ENCODE measurements at places on chromosomes 7 and 10. TPM values are rescaled to one million over a fixed set of nuclear protein-coding genes. Genes with fewer than 3 reads are reported as not detected.

DNA sequence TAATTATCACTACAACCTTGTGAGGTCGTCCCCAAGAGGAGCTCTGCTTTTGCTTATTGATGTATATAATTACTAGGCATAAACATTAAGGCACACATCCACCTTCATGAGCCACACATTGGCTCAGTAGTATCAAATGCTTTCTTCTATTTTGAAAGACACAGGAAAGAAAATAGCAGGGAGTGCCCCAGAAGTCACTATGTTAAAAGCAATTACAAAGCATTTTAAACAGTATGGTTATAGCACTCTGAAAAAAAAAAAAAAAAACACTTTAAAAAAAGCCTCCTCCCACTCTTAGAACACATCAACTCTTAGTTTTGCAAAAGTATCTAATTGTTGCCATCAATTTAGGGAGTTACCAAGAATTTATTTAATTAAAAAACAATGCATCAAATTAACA is 474.2 kb downstream of the PARD3 start:
- no peak for DNase-seq

GRCh38 chr10:78875932-78876331 is 192.8 kb upstream of the ZMIZ1 start:
- no peak for DNase-seq

DNA sequence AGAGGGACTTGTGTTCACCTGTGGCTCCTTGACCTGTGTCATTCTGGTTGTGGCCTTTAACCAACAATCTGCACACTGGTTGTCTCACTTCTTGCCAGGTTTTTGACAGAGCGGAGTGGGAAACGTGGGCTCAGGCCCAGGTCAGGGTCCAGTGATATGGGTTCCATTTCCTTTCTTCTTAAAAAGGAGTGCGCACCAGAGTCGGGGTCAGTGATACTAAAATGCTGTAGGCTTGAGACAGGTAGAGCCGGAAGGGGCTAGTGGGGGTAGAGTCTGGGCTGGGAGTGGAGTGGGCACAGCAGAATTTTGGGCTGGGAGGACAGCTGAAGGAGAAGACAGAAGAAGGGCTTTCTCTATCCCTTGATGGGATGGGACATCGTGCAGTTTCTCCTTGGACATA is 61.2 kb downstream of the SH2D4B start:
- no peak for DNase-seq

- peak; percentile 27 for DNase-seq
These were observed 9.2 kb upstream of the ATXN7L1 start for GRCh38 chr7:105885387-105886111.

DNA sequence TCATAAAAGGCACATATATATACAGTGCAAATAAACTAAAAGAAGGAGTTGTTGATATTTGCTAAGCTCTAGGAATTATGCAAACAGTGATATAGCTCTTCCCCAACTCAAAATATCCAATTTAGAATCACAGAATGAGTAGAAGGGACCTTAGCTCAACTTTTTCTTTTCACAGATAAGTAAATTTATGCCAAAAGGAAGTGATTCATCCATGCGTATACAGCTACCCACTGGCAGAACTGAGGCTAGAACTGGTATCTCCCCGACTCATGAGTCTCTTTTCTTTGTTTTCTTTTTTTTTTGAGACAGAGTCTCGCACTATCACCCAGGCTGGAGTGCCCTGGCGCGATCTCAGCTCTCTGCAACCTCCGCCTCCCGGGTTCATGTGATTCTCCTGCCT is 54.2 kb upstream of the SVIL start:
- DNase-seq: peak; percentile 20

The BAMBI gene
- total RNA-seq: 51.3 TPM

GRCh38 chr7:48274662-48275061 is 103.4 kb downstream of the ABCA13 start:
- no peak for DNase-seq

The EVX1 gene
- not detected for total RNA-seq

GRCh38 chr10:22247636-22248035 is 29.8 kb upstream of the EBLN1 start:
- DNase-seq: no peak

The OPN4 gene
- total RNA-seq: 0.02 TPM

DNA sequence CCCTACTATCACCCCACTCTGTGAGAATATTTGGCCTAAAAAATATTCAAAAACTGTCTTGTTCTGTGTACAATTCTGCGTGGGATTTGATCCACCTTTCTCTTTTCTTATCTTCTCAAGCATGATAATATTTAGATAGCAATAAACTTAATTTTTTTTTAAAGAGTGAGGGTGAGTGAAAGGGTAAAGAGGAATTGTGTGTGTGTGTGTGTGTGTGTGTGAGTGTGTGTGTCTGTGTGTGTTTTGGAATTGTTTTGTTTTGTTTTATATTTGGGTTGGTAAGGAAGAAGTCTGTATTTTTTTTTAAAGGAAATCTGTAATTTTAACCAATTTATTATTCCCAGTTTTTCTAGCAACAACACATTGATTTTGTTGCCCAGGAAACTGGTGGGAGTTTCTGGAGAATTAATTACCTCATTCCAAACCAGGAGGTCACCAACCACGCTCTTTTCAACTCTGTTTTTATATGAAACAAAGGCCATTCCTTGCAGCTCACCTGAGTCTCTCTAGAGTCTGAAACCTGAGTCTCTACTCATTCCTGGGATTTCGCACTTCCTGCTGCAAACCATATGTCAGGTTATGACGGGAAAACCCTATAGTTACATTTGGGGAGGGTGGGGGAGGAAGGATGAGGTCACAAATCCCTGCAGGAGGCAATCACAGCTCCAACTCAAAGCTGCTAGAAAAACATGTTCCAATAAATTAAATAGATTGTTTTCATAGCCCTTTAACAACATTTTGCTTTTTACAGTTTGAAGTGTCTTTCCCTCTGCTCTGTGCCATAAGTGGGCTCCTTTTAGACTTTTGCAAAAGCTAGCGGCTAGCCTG is 38.1 kb upstream of the XPNPEP1 start:
- DNase-seq: peak; percentile 47

DNA sequence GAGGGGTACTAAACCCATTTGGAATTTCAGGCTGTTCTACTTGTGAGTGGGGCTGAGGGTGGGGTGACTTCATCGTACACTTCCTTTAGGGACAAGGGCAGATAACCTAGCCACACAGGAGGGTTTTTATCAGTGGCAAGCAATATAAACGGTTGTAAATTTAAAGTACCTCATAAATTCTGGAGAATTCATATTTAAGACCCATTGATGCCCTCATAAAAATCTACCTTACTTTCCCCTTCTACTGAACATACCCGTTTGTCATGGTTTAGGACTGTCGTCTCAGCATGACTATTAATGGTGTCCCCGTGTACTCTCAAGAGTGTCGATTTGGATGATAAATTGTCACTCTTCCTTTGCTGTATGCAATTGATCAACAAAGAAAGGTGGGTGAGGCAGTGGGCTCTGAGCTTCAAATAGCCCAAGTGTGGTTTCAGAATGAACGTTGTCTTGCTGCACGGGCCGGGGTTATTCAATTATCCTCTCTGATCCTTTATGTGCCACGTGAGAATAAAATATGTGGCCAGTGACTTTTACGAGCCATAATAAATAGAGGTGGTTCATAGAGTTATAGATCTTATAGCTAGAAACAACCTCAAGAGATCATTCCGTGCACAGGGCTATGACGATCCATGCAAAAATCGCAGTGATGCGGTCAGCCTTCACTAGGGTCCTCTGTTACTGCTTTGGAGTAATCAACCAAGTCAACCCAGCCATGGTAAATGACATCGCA is 82.2 kb downstream of the FAM107B start:
- DNase-seq: no peak

The DUS4L gene
- 14.8 TPM for total RNA-seq

GRCh38 chr7:711922-712380 is 14.5 kb upstream of the DNAAF5 start:
- no peak for DNase-seq

The NKX2-3 gene
- total RNA-seq: not detected

The ERVW-1 gene
- not detected for total RNA-seq

DNA sequence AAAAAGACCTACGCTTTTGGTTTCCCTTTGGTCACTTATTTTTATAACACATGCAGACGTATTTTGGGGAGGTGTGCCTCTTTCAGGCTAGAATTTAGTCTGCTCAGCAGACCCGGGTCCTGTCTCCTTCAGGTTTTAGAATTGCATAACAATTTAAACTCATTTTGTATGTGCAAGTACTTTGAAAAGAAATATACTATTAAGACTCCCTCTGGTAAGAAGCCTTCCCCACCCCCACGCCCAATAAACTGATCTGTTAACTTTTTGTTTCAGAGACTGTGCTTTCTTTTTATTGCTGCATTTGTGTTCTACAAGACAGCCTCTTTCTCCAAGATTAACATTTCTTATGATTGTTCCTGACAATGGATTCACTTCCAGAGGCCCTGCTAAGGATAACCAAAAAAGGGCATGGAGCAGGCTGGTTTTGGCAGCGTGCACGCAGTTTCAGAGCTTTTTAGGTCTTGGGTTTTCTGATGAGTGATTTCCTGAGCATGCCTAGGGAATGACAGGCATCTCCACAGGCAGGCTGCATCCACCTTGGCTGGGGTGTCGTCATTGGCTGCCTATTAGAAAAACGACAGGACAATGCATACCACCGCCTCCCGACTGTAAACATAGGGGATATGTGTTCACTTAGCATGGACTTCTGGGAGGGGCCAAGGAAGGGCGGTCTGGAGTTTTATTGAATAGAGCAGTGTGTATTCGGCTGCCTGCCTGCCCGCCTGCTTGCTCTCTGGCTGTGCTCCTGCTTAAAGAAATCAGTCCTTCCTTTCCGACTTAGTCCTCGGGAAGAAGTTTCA is at the start of gene CALD1:
TSS of gene CALD1 (plus strand) at position 694 of the 800 bp plus-strand sequence. CDS start 88,100 bp downstream, outside the sequence.
- peak; percentile 99 for DNase-seq

DNA sequence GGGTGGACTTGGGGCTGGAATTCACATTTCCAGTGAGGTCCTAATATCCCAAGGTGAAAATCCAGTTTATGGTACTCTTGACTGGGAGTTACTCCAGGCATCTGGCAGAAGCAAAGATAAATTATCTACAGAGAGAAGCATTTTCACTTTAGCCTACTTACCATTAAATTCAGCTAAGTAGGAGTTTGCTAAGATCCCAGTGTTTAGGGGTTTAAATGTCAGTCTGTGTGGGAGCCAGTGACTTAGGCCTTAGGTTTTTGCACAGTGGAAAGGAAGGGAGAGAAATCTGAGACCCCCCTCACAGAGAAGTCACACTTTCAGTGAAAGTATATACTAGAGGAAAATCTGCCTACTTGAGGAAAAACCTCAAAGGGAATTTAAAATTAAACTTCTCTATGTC is 134.2 kb downstream of the IQUB start:
- no peak for DNase-seq

The ACTR3C gene
- not detected for total RNA-seq

- DNase-seq: no peak
These were observed 88.8 kb downstream of the LHPP start for GRCh38 chr10:124550293-124551034.

- DNase-seq: no peak
These were observed 73.5 kb upstream of the CACNA2D1 start for GRCh38 chr7:82517050-82517449.

DNA sequence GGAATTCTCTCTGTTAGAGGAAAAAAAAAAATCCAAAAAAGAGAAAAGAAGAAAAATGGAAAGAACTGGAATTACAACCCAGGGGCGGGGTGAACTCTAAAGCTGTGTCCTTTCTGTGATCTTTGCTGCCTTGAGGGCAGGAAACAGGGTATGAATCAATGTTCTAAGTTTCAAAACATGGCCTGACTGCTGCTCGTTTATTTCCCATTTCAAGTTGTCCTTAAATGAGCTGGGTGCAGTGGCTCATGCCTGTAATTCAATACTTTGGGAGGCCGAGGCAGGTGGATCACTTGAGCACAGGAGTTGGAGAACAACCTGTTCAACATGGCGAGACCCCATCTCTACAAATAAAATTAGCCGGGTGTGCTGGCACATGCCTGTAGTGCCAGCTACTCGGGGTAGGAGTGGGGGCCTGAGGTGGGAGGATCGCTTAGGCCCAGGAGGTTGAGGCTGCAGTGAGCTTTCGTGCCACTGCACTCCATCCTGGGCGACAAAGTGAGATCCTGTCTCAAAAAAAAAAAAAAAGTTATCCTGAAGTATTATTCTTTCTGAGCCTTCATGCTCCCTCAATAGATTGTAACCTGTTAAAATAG is 24.7 kb upstream of the TFAM start:
- no peak for DNase-seq

- no peak for DNase-seq
These were observed 113.7 kb downstream of the INSYN2A start for GRCh38 chr10:127082651-127083050.

The PLXNA4 gene
- total RNA-seq: 0.19 TPM

GRCh38 chr7:122046402-122046801 is 97.6 kb downstream of the AASS start:
- DNase-seq: no peak

DNA sequence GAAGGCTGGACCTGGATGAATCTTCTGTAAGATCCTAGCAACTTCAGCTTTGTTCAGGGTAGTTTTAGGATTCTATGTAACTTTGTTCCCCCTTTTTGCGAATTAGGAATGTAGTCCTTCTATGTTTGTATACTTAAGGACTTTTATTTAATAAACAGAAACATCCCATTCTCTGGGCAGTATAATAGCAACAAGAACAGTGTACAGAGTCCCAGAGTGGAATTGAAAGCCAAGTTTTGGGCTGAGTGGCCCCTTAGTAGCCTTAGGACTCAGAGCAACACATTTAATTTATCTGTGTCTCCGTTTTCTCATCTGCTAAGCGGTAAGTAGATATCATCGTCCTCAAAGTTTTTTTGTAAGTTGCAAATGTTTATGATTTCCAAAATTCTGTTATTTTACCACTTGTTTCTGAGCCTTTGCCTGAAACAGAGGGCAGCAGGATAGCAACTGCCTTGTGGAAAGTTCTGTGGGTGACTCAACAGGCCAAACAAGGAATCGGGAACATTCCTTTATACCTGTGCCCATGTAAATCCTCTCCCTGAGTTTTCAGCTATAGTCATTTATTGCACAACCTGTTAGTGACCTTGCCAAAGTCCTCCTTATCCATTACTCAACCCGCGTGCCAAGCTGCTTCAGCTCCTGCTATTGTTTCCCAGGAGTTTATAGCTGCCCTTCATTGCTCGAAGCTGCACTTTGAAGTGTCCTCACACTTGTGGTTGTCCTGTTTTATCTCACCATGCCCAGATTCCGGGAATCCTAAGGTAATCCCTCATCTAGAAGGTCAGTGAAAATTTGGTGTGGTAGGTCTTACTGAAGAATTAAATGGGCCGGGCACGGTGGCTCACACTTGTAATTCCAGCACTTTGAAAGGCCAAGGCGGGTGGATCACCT is 199.1 kb upstream of the AHR start:
- DNase-seq: peak; percentile 93

The MINPP1 gene
- 63.7 TPM for total RNA-seq

DNA sequence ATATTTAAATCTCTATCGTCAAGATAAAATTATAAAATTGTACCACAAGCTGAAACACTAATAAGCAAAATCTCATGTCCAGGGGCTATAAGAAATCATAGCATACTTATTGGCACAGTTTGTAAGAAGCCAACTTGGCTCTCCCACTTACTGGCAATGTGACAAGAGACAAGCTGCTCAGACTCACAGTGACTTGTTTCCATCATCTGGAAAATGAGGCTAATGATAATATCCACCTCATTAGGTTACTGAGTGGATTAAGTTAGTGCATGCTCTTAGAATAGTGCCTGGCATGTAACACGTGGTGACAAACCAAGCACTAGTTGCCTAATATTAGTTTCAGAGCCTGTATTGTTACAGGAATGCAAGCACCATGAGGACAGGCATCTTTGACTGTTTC is 234.4 kb downstream of the GLI3 start:
- no peak for DNase-seq
